ENCODE measurements at places on chromosomes 5 and 9.

DNA sequence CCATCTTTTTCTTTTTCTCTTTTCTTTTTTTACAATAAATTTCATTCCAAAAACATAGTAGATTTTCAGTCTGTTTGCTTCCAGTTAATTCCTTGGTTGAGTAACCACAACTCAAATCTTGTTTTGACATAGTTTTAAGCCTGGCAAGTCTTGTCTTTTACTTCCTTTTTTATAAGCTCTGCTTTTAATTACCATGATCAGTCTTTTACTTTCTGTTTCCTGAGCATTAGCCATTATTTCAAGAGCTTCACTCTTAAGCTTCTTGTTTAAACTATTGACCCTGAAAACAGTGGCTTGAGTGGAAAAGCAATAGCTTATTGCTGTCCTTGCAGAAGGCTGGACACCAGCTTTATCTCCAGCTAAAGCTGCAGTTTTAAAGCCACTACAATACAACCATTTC is 1363.3 kb downstream of the MAT2B start:
- H3K4me3 ChIP-seq = no peak overlapping the region
- H3K27me3 ChIP-seq = no peaks in the 10 kb centered on the region
- no peak overlapping the region for H3K27ac ChIP-seq
- H3K4me1 ChIP-seq = no peaks in the 10 kb centered on the region

GRCh38 chr5:88875341-88876234 is 7.4 kb downstream of the MEF2C start:
- peak overlapping the region; percentile 17 for H3K4me3 ChIP-seq
- H3K36me3 ChIP-seq = no peaks in the 10 kb centered on the region
- DNase-seq = no peak
- no peaks in the 10 kb centered on the region for H3K4me1 ChIP-seq
- H3K27me3 ChIP-seq = no peaks in the 10 kb centered on the region
- H3K27ac ChIP-seq = peak overlapping the region; percentile 59

GRCh38 chr5:83169571-83170337 is 92.4 kb downstream of the XRCC4 start:
- no peak for DNase-seq
- no peak overlapping the region for H3K4me3 ChIP-seq
- no peaks in the 10 kb centered on the region for H3K27me3 ChIP-seq
- no peaks in the 10 kb centered on the region for H3K4me1 ChIP-seq
- no peak overlapping the region for H3K27ac ChIP-seq

GRCh38 chr9:121926351-121926801 is 166.7 kb downstream of the TTLL11 start:
- no peak overlapping the region for H3K27ac ChIP-seq
- no peaks in the 10 kb centered on the region for H3K27me3 ChIP-seq
- H3K4me1 ChIP-seq = peaks cover 10% of the 10 kb centered on the region
- no peak for DNase-seq
- no peaks in the 10 kb centered on the region for H3K36me3 ChIP-seq

DNA sequence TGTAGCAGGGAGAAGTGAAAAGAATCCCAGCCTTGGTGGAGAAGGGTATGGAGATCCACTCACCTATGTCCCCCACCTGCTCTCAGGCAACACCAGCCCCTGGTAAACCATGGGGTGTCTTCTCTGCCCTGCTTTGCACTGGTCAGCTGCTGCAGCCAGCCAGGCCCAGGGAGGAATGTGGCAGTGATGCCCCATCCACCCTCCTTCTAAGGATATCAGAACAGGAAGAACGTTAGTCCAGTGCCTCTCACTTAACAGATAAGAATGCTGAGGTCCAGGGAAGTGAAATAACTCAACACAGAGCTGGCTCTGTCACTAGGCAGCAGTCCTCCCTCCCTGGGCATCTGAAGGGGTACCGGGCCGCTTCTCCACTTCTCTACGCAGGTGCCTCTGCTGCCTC is 9.7 kb upstream of the PPIC start:
- no peak for DNase-seq
- H3K36me3 ChIP-seq = no peaks in the 10 kb centered on the region
- no peak overlapping the region for H3K4me3 ChIP-seq
- no peak overlapping the region for H3K27ac ChIP-seq
- H3K4me1 ChIP-seq = peaks cover 7% of the 10 kb centered on the region

GRCh38 chr5:14850419-14851049 is 21.0 kb downstream of the ANKH start:
- peaks cover 34% of the 10 kb centered on the region for H3K4me1 ChIP-seq
- no peak overlapping the region for H3K4me3 ChIP-seq
- H3K36me3 ChIP-seq = no peaks in the 10 kb centered on the region
- H3K27me3 ChIP-seq = no peaks in the 10 kb centered on the region
